ENCODE measurements at places on chromosomes 4 and X.

DNA sequence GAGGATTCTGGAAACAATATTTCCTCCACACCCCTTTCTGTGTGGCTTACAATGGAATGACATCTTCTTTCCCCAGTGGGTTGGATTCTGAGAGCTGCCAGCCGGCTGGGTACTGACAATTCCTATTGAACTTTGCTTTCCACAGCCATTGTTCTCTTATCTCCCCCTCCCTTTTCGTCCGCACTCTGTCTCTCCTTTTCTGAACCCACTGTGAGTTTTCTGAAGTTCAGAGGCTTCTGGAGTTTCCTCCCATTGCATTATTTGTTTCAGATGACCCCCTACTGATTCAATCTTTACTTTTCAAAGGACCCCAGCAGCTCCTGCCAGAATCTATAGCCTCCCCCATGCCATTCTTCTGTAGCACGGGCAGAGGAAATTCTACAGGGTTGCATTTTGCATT lies 10.4 kb downstream of the SMPX start:
- no peak for DNase-seq

GRCh38 chr4:180993244-180993836 lies 1249.9 kb upstream of the TENM3 start:
- no peak for DNase-seq

- no peak for DNase-seq
These were observed 23.4 kb downstream of the NSG1 start for GRCh38 chr4:4410271-4410670.

DNA sequence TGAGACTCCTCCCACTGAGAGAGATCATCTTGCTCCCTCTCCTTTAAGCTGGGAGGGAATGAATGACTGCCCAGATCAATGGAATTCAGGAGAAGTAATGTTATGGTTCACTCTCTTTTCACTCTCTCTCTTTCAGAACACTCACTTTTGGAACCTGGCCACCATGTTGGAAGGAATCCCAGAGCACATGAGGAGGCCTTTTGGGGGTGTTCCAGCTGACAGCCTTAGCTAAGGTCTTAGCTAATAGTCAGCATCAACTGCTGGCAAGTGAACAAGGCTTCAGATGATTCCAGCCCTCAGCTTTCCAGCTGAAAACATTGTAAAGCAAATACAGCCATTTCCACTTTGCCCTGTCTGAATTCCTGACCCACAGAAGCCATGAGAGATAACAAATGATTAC lies 124.0 kb upstream of the CLNK start:
- DNase-seq = no peak

GRCh38 chr4:108473163-108473720 lies 147.1 kb upstream of the RPL34 start:
- no peak for DNase-seq

GRCh38 chr4:155929833-155930232 lies 23.8 kb downstream of the CTSO start:
- no peak for DNase-seq
